Breast epithelium (tissue), 4 donors: ENCODE measurements at places on chromosomes 5 and 9. TPM values are rescaled to one million over a fixed set of nuclear protein-coding genes. Genes with fewer than 3 reads are reported as not detected.

The GRIN1 gene
- total RNA-seq, result 1.3 TPM

The ZDHHC11B gene
- 4.8 TPM for total RNA-seq

The BRIX1 gene
- total RNA-seq, result 28.8 TPM

DNA sequence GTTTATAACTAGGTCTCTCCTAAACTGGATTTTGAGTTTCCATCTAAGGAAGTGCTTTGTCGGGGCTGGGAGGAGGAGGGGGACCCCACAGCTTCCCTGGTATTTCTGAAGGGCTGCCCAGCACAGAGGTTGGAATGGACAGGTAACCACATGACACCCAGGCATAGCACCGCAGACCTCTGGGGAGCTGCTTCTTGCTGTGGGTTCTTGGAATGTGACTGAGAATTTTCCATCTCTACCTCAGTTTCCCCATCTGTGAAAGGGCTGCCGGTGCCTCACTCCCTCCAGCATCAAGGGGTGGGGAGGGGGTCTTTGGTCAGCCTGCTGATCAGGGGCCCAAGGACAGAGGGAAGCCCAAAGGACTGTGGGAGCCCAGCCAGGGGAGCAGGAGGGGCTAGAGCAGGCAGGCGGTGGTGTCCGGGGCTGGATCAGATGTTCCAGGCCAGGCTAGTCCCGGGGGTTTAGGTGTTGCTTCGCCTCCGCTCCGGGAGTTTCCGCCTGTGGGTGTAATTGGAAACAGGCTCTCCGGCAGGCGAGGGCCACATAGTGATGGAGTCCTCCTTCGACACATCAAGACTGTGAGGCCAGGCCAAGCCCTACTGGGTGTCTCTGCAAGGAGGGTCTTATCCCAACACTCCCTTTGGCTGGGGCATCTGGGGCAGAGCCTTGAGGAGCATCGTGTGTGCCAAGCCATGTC lies 3.3 kb downstream of the OLFML2A start:
- no peak for DNase-seq

DNA sequence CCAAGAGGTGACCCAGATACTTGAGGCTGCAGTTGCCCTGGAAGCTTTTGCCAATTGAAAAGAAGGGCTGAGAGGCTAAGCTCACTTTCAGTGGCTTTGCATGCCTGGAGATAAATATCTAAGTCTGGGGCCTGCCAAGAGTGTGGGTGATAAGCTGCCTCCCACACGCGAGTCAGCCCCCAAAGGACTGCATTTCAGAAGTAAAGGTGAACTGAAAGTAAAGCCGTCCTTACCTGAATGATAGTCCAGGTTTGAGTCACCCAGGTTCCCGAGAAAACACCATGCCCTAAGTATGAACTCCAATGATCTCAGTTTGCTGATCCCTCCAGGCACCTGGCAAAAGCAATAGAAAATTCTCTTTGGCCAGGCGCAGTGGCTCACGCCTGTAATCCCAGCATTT lies 22.5 kb upstream of the N4BP3 start:
- no peak for DNase-seq

DNA sequence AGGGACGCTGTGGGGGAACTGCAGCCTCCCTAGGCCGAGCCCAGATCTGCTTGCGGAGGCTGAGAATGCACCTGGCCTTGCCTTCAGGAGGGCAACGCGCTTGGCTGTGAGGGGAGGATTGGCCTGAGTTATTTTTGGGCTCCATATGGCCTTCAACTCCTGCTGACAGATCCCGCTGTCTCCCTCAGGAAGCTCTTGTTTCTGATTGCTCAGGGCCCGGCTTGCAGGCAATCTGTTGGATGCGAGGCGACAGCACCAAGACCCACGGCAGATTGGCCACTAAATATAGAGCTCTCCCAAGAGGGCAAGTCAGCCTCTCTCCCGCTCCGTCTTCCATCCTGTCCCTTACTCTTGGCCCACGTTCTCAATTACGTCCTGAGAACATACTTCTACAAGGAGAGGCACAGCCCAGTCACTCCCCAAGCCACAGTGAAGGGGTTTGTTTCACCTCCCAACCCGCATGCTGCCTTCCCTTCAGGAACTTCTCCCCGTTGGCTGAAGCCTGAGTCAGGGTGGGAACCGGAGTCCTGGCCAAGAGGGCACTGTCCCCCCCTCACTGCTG lies 53.6 kb downstream of the RASGEF1C start:
- DNase-seq, result peak; percentile 34

DNA sequence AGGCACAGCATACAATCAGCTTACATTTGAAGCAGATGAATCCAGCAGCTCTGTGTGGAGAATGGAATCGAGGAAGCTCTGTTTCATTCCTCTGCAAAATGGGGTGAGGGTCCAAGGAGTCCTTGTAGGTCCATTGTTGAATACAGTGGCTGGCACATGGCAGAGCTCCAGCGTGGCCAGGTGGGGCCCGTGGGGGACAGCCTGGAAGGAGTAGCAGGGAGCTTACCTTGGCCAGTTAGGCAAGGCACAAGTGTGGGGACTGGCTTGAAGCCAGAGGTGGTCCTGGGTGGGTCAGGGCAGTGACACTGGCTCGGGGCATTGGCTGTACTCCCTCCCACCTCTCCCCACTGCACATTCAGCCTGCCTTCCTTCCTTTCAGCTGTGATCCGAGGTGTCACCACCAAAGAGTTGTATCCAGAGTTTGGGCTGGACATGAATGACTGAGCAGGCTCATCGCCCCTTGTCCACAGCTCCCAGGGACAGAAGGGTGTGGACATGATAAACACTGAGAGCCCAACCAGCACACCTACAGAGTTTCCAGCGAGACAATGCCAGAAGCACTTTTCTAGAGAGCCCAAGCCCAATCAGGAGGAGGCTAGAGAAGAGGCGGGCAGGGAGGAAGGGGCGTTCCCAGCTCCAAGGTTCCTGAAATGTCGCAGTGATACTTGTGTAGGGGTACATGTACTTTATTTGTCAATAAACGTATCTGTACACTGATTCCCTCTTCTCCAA lies 12.4 kb downstream of the SWI5 start:
- no peak for DNase-seq

- DNase-seq, result no peak
Measured at GRCh38 chr5:107224272-107224671, 446.5 kb downstream of the EFNA5 start.

DNA sequence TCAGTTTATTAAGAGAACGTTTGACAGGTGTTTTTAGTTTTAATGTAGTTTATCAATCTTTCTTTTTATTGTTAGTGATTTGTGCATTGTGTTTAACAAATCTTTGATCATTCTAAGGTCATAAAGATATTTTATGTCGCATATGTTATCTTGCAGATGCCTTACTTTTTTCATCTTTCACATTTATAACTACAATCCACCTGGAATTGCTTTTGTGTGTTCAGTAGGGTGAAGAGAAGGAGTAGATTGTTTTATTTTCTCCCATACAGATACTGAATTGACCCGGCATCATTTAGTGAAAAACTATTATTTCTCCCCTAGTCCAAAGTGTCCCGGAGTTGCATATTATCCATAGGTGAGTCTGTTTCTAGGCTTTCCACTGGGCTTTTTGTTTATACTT lies 179.4 kb upstream of the RGMB start:
- no peak for DNase-seq

DNA sequence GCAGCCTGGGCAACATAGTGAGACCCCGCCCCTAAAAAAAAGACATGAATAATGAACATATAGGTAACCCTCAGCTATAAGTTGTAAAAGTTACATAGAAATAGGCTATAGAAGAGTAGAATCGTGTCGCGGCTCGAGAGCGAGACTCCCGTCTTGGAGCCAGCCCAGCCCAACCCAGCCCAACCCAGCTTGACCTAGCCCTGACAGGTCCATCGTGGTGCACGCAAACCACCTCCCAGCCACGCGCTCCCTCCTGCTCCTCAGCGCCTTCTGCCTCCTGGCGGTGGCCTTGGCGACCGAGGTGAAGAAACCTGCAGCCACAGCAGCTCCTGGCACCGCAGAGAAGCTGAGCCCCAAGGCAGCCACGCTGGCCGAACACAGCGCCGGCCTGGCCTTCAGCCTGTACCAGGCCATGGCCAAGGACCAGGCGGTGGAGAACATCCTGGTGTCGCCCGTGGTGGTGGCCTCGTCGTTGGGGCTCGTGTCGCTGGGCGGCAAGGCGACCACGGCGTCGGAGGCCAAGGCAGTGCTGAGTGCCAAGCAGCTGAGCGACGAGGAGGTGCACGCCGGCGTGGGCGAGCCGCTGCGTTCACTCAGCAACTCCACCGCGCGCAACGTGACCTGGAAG lies 10.8 kb downstream of the KIF24 start:
- DNase-seq, result no peak

DNA sequence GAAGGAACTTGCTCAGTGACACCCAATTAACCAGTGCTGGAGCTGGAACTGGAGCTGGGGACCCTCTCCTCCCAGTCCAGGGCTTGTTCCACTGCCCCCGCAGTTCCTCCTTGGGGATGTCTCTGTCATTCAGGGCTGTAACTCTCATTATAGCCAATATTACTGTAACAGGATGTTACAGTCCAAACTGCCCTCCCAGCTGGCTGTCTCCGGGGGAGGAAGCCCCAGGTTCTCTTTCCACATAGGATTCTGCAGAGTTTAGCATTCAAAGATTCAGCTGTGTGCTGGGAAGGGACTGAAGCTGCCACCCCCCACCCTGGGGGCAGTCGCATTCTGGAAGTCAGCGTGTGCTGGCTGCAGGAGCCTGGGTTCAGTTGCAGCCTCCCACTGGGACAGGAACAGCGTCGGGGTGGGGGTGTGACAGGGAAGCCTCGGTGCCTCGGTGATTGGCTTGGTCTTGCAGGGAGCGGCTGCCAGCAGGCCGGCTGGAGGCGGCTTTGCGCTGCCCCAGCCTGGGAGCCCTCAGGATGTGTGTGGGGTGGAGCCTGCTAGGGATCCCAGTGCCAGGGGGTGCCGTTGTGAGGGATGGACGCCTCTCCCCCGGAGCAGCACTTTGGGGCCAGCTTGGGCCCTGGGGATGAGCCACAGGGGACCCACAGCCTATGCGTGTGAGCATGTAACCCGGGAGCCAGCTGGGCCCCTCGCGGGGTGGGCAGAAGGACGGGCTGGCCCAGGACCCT lies 101.1 kb downstream of the RGS3 start:
- DNase-seq, result peak; percentile 74

- DNase-seq, result no peak
Measured at GRCh38 chr9:10774051-10774450, 161.2 kb upstream of the PTPRD start.

- no peak for DNase-seq
Measured at GRCh38 chr5:134394932-134395331, 16.7 kb downstream of the CDKN2AIPNL start.

GRCh38 chr9:76456202-76456926 lies 2.6 kb upstream of the GCNT1 start:
- DNase-seq, result no peak

DNA sequence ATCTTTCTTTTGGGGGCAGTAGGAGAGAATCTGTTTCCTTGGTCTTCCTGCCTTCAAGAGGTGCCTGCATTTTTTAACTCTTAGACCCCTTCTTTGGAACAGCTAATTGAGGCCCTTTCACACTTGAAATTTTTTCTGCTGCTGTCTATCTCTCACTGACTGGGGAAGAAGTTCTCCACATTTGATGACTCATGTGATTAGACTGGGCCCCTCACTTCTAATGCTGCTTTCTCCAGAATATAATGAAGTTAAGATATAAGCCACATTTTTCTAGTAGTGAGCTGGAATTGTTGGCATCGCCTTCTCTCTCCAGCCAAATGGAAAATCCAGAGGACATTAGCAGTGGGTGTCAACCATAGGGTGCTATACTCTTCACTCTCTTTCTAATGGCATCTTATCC lies 12.4 kb downstream of the ZNF474 start:
- DNase-seq, result no peak
